ENCODE measurements at places on chromosomes 5 and 9. TPM values are rescaled to one million over a fixed set of nuclear protein-coding genes. Genes with fewer than 3 reads are reported as not detected.
A peak's percentile ranks its signal among the peaks of the same experiment; 100 is the strongest.

Gene PCDHB15
- total RNA-seq = not detected

Gene KCNV2
- not detected for total RNA-seq

Gene FOXI1
- total RNA-seq = not detected

GRCh38 chr9:68505681-68506409 lies 34.8 kb downstream of the TMEM252 start:
- peak; percentile 18 for DNase-seq

- no peak for DNase-seq
Measured at GRCh38 chr9:75918154-75918553, 27.7 kb downstream of the PCSK5 start.

Measured in fibroblast of the aortic adventitia (primary cell).